CD4-positive, alpha-beta T cell treated with Interleukin-6 for 4 hours (primary cell): ENCODE measurements at places on chromosomes 4 and X.

DNA sequence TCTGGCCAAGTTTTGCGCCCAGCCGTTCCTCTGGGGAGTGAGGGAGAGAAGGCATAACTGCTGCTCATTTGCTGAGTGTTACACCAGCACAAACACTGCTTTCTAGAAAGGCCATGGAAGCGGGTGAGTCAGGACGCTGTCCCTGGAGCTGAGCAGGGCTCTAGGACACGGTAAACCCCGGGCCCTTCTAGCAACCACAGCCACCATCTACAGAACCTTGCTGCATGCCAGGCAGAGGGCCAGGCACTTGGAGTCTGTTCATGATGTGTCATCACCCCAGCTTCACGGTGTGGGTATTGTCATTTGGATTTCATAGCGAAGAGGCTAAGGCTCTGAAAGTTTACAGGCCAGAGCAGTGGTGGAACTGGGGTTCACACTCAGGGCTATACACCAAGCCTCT is 31.8 kb upstream of the C4orf50 start:
- no peak for DNase-seq

DNA sequence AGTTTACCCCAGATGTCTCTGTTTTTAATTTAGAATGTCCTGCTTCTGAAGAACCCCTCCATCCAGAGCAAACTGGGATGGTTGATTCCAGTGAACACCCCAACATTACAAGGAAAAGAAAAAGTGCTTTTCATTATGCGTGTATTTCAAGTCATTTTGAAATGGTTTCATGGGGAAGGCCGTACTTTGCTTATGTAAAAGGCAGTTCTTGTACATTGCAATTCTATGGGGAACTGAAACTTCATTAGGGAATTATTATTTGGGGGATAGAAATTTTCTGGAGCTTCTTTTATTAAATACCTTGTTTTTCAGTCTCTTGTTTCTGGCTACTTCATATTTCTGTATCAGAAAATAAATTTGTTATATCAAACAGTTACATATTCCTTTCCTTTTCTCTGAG is 96.9 kb upstream of the ZNF518B start:
- DNase-seq: no peak

- DNase-seq: peak; percentile 59
Measured at GRCh38 chr4:168831919-168832762, 177.9 kb downstream of the CBR4 start.

GRCh38 chr4:28776004-28776403 is 1915.4 kb downstream of the STIM2 start:
- DNase-seq: no peak

DNA sequence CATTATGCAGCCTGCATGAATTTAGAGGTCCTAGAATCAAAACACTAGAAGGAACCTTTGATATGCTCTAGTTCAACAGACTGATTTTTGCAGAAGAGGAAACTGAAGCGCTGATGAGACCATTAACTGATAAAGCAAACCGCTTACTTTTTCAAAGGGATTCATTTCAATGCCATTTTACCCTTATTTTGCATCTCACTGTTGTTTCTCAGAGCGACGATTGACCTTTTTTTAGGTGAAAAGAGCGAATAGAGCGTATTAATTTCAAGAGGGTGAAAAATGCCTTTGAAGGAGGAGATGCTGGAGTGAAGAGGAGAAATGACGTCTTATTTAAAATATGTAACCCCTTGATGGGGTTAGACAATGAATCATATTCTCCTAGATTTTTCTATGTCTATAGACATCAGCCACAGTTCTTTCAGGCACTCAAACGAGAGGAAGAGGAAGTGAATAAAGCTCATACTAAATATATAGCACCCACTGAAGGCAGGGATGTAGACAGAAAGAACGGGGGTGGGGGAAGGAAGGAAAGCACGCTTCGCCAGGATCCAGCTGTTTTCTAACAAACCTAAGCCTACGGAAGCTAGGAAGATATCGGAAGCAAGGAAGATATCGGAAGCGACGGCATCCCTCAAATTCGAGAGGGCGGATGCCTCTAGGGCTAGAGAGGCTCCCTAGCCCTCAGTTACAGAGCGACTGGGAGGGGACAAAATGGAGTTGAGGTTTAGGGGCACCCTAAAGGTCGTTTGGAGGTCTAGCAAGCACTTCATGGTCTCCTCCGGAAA is 848 bp downstream of the ACSL4 start:
- peak; percentile 21 for DNase-seq

GRCh38 chrX:69137371-69138117 is 27.7 kb downstream of the PJA1 start:
- DNase-seq: no peak

DNA sequence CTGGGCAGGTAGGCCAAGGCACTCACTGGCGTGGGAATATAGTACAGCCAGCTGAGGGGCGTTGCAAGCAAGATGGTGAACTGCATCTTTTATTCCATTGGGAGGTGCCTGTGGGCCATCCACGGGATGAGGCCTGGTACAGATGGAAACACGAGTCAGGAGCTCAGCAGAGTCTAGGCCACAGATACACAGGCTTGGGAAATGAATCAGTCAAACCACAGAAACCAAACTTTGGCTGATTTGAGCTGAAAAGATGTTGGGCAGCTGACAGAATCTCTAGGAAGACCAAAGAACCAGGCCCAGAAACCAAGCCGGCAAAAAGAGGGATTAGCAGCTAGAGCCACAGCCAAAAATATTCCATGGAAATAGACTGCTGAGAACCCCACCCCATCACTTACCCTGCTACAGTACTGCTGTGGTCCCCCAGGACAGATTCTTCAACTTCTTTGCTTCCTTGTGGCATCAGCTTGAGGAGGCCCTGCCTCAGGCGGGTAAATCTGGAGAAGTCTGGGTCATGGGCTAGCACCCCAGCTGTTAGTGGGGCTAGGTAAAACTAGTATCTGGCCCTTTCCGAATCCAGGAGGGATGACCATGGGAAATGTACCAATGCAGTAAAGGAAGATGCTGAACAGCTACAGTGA is 75.4 kb downstream of the TMEM131L start:
- no peak for DNase-seq

DNA sequence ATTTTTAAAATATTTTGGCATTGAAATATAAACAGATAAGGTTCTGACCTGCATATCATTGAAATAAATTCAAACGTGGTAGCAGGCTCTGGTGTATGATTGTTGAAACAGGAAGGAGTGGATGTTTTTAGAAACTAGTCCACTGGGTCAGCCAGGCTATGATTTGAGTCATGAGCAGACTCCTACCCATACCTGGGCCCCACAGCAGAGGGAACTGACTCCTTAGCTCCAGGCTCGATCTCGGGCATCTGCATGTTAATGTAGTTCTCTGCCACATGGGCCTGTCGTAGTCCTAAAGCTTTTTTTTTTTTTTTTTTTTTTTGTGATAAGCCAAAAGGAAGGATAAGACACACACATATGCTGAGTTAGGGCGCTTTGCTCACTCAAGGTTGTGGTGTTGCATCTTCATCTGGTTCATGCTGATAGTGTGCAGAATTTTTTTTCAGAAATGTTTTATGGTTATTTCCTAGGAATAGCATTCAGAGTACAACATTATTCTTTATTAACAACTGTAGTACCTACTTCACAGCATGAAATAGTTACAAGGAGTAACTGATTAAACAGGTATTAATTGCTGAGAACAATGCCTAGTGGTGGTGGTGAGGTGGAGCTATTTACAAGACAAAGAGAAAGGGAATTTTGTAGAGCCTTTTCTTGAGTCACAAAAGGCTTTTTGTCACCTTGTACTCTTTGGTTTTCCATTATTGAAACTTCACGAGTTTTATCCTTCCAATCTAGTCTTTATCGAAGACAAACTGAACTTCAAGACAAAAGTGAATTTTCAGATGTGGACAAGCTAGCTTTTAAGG is 27.3 kb downstream of the OFD1 start:
- no peak for DNase-seq
